ENCODE measurements at places on chromosomes 5 and 9. TPM values are rescaled to one million over a fixed set of nuclear protein-coding genes. Genes with fewer than 3 reads are reported as not detected.

Gene SLC34A3
- total RNA-seq: not detected

Gene GRIA1
- total RNA-seq: 5.0 TPM

Gene IFNA21
- total RNA-seq: not detected

Gene ABLIM3
- total RNA-seq: 57.9 TPM

Gene PCDHGA3
- total RNA-seq: 6.3 TPM

Gene MORN5
- total RNA-seq: not detected

Gene GLIPR2
- total RNA-seq: 71.1 TPM

Gene SOHLH1
- total RNA-seq: not detected

Gene POC5
- 12.6 TPM for total RNA-seq

Gene UGT3A2
- total RNA-seq: not detected

Gene DOK3
- 41.0 TPM for total RNA-seq

Gene OR13D1
- not detected for total RNA-seq

Gene EDIL3
- 4.0 TPM for total RNA-seq

Gene DYNC2I2
- total RNA-seq: 24.7 TPM

Gene TMEM174
- not detected for total RNA-seq

Gene MLANA
- total RNA-seq: not detected

Gene PRRX2
- total RNA-seq: 3.9 TPM

Gene ENHO
- total RNA-seq: not detected

Gene EIF4E1B
- total RNA-seq: not detected

Gene BARHL1
- not detected for total RNA-seq

Gene SLC46A2
- total RNA-seq: not detected

Gene AJM1
- total RNA-seq: 0.74 TPM
